ENCODE measurements at places on chromosomes 7 and 10.

DNA sequence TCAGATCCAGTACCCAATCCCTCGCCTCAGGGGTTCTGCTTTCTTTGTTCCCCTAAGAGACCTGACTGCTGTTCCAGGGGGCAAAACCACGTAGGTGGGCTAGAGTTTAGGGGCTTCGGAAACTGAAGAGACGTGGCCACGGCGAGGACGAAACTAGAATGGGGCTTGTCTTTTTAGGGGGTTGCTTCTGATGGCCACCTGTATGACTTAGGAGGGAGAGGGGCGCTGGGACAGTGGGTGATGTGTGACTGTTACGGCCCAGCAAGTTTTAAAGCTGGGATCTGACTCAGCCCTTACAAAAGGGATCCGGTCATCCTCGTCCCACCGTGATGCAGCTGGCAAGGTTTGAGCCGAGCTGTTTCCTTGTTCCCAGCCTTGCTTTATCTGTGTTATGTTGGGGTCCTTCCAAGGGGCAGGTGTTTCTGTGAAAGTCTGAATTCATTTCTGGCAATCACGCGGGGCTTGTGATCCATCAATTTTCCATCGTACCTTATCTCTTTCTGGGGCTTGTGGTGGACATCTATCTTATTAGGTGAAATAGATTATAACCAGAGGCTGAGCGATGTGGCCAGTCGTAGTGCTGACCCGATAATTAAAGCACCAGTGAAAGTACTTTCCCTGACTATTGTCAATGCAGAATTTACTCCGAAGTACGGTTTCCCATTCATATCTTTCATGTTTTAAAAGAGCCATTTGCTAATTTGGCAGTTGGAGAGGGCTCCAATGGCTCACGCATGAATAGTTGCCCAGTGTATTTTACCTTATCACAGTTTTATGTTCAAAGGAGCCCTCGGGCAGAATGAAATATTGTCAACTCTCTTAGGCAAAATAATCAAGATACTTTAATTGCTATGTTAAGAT lies 830 bp downstream of the MET start:
- no peak for DNase-seq

DNA sequence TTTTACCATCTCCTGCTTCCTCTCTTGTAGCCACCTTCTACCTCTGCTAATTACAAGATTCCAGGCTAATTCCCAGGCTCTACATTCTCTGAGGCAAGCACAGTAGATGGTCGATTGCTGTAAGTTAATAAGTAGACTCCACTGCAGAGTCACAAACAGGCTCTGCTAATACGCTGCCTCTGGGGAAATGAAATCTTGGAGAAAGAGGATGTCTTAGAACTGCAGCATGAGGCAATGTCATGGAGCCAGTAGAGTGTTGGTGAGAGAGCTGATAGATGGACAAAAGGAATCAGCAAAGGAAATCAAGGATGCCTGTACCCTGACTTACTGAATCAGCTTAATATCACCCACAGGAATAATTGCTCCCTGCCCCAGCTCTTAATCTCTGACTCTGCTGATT lies 1260.3 kb downstream of the XPNPEP1 start:
- no peak for DNase-seq

DNA sequence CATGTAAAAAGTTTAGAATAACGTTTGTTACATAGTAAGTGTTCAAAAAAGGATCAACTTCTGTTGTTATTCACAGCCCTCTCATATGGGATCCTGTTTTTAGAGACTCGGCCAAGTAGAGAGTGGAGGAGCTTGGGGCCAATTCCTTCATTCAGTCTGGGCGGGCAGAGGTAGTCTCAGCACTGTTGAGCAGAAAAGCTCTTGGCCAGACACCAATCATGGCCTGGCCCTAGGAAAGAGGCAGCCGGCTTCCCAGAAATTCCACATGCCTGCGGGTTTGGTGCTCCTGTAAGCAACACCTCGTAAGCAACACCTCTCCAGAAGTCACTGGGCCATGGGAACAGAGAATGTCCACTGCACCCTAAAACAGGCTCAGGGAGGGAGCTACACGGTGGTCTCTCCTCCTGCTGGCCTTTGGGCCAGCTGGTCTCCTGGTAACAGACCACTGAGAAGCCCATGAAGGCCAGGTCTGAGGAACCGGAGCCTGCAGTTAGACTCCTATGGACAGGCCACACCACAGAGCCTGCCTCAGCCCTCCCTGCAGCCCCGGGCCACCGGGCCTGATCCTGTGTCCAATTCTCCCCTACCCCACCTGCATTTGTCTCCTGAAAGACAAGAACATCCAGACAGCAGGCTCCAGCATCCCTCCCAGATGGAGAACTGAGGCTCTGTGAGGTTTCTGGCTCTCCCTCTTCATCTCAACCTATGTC lies 149.1 kb downstream of the GRID1 start:
- no peak for DNase-seq

DNA sequence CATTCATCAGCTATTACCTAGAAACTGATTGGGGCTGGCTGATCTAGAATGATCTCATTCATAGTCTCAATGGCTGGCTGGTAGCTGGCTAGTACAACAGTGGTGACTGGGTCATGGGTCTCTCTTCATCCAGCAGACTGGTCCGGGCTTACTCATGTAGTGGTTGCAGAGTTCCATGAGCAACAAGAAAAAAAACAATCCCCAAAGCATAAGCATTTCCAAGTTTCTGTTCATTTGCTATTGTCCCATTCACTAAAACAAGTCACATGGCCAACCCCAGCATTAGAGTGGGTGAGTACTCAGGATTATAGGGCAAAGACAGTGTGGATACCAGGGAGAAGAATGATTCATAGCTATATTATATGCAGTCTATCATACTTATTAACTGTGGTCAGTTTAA lies 85.2 kb upstream of the SEMA3C start:
- no peak for DNase-seq

DNA sequence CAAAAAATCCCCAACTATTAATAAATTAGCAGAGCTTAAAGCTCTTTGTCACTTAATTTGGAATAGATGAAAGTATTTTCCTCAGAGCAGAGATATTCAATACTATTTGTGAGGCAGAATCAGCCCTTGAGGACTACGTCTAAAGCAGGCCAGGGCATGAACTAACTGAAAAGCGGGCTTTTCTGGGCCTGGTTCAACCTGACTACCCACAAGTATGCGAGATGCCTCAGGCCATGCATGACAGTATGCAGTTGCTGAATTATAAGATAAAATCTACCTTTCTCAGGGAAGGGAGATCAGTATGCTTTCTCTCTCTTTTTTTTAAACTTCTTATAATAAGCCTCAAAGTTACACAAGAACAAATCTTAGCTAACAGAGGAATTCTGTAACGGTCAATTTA lies 20.1 kb downstream of the TMEM168 start:
- DNase-seq, result no peak

DNA sequence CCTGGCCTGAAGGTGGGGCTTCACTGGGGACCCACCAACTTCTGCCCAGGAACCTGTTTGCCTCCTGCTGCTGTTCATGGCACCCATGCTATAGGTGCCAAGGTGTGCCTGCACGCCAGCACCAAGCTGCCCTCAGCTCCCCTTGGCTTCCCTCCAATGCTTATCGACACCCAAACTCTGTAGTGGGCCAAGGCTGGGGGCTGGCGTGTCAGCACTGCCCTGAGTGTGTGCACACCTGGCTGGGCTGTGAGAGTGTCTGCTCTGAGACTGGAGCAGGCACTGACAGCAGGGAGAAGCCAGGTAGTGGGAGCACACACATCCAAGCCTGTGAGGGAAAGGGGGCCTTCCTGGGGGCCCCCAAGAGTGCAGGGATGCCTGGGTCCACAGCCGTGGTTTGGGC lies 43.1 kb upstream of the TUBB8 start:
- DNase-seq, result no peak

- DNase-seq, result no peak
These were observed 28.1 kb downstream of the OTUD1 start for GRCh38 chr10:23467012-23467411.

- DNase-seq, result no peak
These were observed 56.2 kb downstream of the JMJD1C start for GRCh38 chr10:63409465-63410027.

DNA sequence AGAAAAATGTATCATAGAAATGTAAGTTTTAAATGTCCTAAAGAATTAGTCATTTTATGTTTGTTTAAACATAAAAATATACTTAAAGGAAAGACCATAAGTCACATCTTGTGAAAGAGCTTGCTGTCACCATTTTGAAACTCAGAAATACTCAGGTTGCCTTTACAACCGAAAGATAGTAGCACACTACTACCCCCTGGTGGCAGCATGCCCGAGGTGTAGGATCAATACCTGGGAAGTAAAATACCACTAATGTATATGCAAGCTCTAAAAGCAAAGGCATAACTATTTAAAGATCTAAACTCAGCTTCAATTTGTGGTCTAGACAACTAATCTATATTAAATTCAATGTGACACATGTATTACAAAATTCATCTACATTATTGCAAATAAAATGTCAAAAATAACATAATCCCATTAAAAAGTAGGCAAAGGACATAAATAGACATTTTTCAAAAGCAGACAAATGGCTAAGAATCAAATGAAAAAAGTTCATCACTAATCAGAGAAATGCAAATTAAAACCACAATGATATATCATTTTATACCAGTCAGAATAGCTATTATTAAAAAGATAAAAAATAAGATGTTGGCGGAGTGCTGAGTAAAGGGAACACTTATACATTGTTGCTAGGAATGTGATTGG lies 47.7 kb upstream of the FGL2 start:
- peak; percentile 92 for DNase-seq

- no peak for DNase-seq
These were observed 46.5 kb upstream of the INSYN2A start for GRCh38 chr10:127242914-127243313.

DNA sequence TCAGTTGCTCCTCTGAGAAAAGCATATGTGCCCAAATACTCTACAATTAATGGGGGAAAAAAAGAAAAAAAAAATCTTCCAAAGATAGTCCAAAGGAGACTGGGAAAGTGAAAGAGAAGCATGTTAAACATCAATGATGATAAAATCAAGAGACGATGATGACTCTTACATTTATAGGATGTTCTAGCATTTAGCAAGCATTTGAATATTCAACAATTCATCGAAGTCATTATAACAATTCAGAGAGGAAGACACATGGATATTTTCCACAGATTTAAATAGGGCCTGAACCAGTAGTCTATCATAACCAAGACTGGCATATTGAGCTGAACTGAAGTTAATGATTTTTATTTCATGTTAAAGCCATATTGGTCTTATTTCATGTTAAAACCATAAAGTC lies 528.4 kb downstream of the INHBA start:
- DNase-seq, result no peak

- no peak for DNase-seq
These were observed 26.5 kb upstream of the GPR141 start for GRCh38 chr7:37656913-37657530.

GRCh38 chr10:82625512-82626189 lies 750.7 kb downstream of the NRG3 start:
- DNase-seq, result no peak

DNA sequence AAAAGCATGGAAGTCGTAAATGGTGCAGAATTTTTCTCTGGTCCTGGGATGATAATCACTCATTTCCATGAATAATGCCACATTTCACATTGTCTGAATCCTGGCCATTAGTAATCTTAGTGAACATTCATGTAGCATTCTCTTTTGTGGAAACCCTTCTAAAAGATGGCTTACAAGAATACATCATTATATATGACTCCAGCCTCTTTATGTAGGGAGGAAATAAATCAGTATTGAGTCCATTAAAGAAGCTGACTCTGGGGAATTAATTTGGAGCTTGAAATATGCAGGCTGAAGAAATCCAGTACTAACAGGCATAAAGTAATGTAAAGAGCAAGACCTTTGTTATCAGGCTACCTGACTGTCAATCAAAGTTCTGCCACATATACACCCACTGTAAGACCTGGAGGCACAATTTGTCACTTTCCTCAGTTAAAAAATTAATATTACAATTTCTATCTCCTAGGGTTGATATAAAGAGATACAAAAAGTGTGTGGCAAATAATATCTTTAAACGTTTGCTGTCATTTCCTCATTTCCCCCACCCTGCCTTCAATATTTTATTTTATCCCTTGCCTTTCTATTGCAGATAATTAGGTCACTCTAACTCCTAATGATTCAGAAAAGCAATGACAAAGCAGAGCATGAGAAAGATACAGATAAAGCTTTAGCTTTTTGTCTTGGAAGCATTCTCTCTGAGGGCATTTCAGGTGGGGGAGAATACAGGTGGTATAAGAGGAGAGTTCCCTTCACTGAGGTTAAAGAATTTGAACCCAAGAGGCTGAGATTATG lies 1122.0 kb upstream of the GHITM start:
- no peak for DNase-seq

GRCh38 chr10:30027057-30028005 lies 32.1 kb downstream of the JCAD start:
- peak; percentile 92 for DNase-seq

GRCh38 chr10:130016993-130017630 lies 53.0 kb upstream of the EBF3 start:
- DNase-seq, result no peak

DNA sequence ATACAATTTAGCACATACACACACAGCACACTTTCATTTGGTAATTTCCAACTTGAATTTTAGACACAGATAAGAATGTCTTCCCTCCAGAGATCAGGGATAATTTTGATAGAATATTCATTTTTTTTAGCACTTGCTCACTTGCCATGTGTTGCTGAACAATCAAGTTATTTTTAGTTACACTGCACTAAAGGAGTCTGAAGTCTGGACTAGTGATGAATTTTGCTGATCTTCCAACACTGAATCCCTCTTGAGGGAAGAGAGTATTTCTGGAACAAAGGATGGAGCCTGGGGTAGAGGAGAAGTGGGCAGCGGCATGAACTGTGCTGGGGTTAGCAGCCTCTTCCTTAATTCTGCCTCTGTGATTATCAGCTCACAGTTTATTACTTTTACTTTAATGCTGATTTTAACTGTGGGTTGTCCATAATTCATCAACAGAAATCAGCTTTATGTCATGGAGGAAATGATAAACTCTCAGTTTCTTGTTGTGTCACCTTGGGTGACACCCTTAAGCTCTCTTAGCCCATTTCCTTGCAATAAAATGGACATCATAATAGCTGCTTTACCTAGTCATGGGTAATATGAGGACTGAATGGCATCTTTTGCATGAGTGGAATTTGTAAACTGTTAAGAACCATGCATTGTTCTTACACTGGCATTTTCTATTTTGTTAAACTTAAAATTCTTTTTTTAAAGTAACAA lies 32.1 kb downstream of the SGPL1 start:
- DNase-seq, result no peak

DNA sequence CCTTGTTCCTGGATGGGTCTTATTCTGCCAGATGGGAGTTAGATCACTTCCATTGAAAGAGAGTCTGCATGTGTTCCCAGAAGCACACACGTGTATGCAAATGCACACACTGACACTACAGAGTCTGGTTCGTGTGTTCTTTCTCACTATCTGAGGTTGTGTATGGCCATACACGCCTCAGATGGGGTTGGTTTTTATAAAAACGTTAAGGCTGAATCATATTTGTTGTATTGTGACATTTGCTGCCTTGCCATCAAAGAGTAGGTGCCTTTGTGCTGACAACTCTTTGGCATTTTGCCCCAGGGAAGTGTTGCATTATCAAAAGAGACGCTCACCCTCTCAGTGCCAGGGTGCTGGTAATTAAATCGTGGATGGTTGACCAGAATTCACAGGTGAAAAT lies 37.7 kb upstream of the HDAC9 start:
- no peak for DNase-seq

GRCh38 chr7:2068693-2069471 lies 163.9 kb downstream of the MAD1L1 start:
- DNase-seq, result no peak
